Regular cardiac myocyte (primary cell): ENCODE measurements at places on chromosomes 12 and 14. TPM values are rescaled to one million over a fixed set of nuclear protein-coding genes. Genes with fewer than 3 reads are reported as not detected.

Gene IFI27L2
- total RNA-seq = 91.6 and 110 TPM in 2 replicates

Gene TSPAN31
- 86.3 and 103 TPM in 2 replicates for total RNA-seq

Gene TMEM229B
- under 0.01 and 4.5 TPM in 2 replicates for total RNA-seq

Gene SDR9C7
- not detected in 2 replicates for total RNA-seq

Gene TRPV4
- 1.2 and 1.7 TPM in 2 replicates for total RNA-seq

Gene VDR
- 3.8 and 6.2 TPM in 2 replicates for total RNA-seq

Gene PXN
- total RNA-seq = 15.8 and 60.2 TPM in 2 replicates

Gene TAS2R8
- total RNA-seq = under 0.01 TPM in 1 of 2 replicates, not detected in the other

Gene OVCH1
- total RNA-seq = under 0.01 and 0.28 TPM in 2 replicates

Gene ARL1
- total RNA-seq = 126 and 134 TPM in 2 replicates

Gene DHH
- total RNA-seq = 0.19 TPM in 1 of 2 replicates, not detected in the other

Gene IAPP
- total RNA-seq = 0.96 TPM in 1 of 2 replicates, not detected in the other

Gene KHNYN
- total RNA-seq = 45.6 and 53.8 TPM in 2 replicates

Gene TMEM63C
- under 0.01 and 0.56 TPM in 2 replicates for total RNA-seq

Gene NINJ2
- 0.19 and 0.28 TPM in 2 replicates for total RNA-seq

Gene ANO2
- total RNA-seq = 0.19 and 0.85 TPM in 2 replicates

Gene ARHGEF40
- 30.3 and 43.7 TPM in 2 replicates for total RNA-seq

Gene SSPN
- 6.7 and 12.1 TPM in 2 replicates for total RNA-seq

Gene VCPKMT
- total RNA-seq = 4.4 and 6.8 TPM in 2 replicates

Gene OTX2
- total RNA-seq = not detected in 2 replicates

Gene CSRP2
- 11.7 and 29.9 TPM in 2 replicates for total RNA-seq

Gene TSHR
- total RNA-seq = not detected in 2 replicates

Gene USP44
- 0.58 and 1.1 TPM in 2 replicates for total RNA-seq

Gene SYNE3
- 5.9 and 10.2 TPM in 2 replicates for total RNA-seq
